ENCODE measurements at places on chromosomes 5 and 9. TPM values are rescaled to one million over a fixed set of nuclear protein-coding genes. Genes with fewer than 3 reads are reported as not detected.

TRIP13 gene
- 1.2 TPM for total RNA-seq

SLCO6A1 gene
- not detected for total RNA-seq

PCDHGA1 gene
- 1.3 TPM for total RNA-seq

ANKRD55 gene
- total RNA-seq: not detected

MLANA gene
- not detected for total RNA-seq

LECT2 gene
- total RNA-seq: not detected

GABRA1 gene
- not detected for total RNA-seq

TUSC1 gene
- total RNA-seq: 27.7 TPM

Data from gastroesophageal sphincter (tissue), 4 donors.